NCI-H2081 (cell line): ENCODE measurements at places on chromosomes 11 and 22.
A peak's percentile ranks its signal among the peaks of the same experiment; 100 is the strongest.

DNA sequence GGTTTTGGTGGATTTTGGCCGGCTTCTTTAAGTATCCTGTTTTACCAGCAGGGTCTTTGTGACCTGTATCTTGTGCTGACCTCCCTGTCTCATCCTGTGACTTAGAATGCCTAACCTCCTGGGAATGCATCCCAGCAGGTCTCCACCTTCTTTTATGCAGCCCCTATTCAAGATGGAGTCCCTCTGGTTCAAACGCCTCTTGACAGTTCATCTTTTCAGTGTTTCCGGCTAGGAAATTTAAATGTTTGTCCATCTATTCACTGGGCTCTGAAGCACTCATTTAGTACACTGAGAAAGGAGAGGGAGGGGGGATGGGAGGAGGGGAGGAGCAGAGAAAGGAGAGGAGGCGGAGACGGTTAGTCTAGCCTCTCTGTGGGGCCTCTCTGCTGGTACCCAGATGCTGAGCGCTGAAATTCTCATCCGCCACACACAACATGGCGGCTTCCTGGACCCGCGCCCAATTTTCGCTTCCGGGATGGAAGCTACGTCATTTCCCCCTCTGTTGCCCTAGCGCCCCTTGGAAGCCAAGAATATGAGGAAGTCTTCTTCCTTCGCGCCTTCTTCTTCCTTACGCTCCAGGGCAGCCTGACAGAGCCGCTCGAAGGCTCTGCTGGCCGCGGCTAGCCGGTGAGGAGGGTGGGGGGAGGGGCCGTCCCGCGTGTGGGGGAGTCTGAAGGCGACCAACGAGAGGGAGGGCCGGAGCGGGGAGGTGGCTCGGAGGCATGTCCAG, 69.0 kb upstream of the SYT13 start:
- DNase-seq: peak; percentile 89

DNA sequence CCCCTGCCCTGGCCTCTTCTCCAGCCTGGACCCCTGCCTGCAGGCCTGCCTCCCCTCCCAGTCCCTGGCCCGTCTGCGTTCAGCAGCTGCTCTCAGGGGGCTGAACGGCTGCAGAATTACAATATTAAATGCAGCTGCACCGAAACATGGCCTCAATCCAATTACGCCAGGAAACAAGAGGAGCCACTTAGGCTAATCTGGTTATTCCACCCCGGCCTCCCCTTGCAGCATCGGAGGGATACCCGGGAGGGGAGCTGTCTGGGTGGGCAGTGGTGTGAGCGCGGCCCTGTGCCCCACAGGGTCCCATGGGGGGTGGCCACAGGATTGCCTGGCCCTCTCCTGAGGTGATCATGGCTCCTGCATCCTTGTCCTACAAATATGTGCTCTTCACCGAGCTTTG, 42.6 kb downstream of the FLRT1 start:
- DNase-seq: peak; percentile 65

GRCh38 chr11:127259102-127259501, 258.5 kb upstream of the KIRREL3 start:
- no peak for DNase-seq

GRCh38 chr22:17077255-17077654, 7.5 kb upstream of the IL17RA start:
- DNase-seq: no peak

DNA sequence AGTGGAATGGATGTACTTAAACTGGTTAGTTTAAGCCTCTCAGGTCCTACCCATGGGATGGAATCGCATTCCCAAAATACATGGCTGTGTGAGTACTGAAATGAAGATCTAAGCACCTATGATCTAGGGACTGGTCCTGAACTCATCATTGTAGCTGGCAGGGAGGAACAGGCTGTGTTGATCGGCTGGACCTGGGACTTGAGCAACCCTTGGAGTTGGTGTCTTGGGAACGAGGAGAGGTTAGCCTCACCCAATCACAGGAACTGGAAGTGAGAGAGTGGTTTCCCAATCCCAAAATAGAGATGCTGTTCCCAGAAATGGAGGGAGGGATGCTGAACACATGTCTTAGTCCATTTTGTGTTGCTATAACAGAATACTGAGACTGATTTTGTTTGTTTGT, 16.4 kb upstream of the ASCC2 start:
- DNase-seq: no peak

DNA sequence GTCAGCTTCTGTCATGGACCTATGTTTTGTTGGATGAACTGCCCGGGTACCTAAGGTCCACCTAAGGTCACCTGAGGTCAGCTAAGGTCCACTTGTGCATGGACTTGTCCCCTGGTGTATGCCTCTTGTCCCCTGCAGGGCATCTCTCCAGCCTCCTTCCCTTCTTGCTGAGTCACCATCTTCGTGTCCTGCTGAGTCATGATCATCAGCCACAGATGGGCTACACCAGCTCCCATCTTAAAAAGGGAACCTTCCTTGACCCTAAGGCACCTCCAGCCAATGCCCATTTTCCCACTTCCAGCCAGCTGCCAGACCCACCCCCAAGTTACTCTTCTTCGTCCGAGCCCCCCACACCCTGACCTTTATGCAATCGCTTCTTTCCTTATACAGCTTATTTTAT, 544.9 kb downstream of the TBC1D22A start:
- DNase-seq: no peak

GRCh38 chr11:43282607-43283440, 29.0 kb upstream of the API5 start:
- peak; percentile 34 for DNase-seq

DNA sequence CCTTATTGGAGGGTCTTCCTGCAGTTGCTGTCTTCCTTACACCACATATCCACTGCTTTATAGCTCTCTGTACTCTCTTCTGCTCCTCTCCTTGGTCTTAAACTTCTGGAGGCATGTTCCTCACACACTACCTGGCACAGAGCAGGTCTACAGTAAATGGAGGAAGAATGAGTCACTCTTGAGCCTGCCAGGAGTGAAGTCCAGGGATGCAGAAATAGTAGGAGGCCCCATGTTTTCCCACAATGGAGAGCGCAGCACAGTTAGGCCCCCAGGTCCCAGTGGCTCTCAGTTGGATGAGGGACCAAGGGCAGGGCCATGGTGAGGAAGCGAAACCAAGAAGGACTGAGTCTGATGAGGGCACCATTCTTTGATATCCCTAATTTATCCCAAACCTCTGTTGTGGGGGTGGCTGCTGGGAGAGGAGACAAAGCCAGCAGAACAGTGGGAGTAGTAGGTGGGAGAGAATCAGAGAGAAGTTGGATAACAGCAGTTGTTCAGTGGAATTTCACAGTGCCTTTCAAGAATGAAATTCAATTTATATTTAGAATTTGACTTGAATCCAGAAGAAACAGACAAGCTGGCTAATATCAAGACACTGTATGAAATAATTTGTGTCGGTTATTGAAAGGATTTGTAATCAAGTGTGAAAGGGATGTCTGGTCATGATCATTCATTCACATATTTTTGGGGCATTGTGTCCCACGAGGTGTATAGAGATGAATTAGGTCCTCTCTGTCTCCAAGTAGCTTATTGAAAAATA, 187.8 kb downstream of the HIPK3 start:
- no peak for DNase-seq

DNA sequence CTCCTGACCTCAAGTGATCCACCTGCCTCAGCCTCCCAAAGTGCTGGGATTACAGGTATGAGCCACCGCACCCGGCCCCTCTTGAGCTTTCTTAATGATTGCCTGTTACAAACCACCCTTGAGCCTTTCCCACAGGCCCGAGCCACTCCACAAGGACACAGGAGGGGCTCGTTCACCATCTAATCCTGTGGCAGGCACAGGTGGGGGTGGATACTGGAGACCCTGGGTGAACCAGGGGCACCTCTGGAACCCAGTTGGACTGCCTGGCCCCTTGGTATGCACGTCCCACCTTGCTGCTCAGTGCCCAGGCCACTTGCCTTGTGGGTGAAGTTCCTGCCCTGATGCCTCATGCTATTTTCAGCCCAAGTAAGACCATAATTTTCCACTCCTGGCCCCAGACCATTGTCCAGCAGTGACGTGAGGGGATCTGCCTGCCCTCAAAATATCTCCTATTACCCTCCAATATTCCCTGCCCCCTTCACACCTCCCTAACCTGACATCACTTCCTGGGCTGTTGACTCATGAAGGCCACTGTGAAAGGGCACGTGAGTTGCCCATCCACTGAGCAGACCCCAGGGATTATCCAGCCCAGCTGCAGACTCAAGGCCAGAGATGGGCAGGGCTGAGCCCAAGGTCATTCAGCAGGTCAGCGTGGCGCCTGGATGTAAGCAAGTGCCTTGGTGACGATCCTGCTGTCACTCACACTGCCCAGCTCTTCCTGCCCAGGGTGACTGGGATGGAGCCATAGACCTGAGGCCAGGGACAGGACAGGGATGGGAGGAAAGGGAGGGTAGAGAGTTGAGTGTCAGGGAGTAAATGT, 19.6 kb downstream of the P2RY2 start:
- no peak for DNase-seq

DNA sequence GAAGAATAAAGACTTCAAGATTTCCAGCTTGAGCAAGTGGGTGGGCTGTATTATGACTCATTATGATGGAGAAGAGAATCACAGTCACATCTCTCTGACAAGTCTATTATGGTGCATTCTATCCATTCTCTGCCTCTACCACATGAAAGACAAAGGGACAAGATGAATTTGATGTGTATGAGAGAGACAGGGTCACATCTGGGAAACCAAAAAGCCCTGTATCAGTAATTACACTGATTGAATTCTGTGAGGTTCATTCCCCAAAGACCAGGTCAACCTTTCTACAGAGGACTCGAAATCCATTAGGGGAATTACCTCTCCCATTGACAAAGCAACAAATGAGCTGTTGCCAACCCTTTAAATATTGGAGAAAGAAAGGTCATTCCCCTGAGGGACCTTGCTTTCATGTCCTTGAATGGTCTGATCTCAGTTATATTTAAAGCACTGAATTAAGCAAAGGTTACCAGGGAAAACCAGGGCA, 109.6 kb downstream of the USP35 start:
- no peak for DNase-seq

GRCh38 chr11:9756461-9756860, 92.6 kb downstream of the SWAP70 start:
- no peak for DNase-seq

DNA sequence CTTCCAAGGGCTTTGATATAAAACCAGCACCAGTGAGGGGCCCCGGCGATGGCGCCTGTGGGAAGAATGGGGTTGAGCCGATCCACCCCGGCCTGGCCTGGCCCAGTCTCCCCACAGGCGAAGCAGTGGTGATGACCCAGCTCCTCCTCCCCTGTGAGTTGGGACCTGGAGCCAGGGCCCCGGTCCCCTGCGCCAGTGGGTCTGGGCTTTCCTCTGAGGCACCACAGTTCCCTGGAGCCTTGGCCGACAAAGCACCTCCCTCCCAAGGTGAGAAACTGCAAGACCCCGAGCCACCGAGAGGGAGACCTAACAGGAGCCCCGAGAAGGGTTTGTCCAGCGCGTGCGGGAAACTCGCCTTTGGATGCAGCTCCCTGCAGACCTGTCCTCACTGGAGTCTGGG, 942.9 kb downstream of the BRD1 start:
- DNase-seq: no peak

- peak; percentile 89 for DNase-seq
Observed at GRCh38 chr11:60700689-60701468, 1.5 kb downstream of the MS4A8 start.

GRCh38 chr11:84719935-84720577, 907.1 kb downstream of the DLG2 start:
- DNase-seq: peak; percentile 16

GRCh38 chr22:48372390-48372789, 1455.3 kb downstream of the BRD1 start:
- DNase-seq: no peak

DNA sequence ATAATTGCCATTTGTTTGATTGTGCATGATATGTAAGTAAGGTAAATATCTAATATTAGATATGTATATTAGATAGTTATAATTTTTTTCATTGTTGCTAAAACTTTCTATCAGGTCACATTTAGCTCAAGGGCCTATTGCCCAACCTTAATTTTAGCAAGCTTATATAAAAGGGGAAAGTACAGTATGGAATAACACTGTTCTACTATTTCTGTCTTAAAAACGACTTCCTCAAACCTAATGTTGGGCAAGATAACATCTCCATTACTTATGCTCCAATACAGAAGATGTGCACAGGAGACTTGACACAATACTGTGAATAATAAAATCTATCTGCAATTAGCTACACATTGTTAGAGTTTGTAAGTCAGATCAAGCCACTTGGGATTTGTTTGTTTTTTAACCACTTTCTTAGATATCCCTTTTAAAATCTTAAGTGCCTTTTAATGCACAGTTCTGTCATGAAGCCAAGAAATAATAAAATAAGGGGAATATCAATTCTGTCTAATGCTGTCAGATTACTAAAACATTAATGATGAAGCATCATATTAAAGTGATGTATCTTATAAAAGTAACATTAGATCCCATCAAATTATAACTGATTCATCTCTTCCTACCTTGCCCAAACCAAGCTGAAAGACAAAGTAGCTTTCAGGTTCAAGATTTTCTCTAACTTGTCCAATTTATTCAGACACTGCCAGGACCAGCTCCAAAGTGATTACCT, 98.1 kb downstream of the SIK3 start:
- DNase-seq: no peak

DNA sequence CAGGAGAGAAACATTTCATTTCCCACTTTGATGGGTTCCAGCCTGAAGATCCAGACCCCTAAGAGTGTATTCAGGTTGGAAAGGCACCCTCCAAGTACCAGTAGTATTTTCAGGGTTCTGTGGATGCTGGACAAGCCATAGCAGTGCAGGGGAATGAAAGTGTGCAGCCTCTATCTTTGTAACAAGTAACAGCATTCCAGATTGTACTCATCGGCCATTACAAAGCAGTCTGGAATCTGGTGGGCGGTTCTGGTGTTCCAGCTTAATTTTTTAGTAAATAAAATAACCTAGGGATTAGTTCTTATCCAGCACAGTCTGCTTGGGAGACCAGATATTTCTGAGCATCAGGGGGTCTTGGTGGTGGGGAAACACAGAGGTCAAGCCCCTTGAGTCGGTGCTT, 22.6 kb downstream of the APLNR start:
- DNase-seq: no peak

DNA sequence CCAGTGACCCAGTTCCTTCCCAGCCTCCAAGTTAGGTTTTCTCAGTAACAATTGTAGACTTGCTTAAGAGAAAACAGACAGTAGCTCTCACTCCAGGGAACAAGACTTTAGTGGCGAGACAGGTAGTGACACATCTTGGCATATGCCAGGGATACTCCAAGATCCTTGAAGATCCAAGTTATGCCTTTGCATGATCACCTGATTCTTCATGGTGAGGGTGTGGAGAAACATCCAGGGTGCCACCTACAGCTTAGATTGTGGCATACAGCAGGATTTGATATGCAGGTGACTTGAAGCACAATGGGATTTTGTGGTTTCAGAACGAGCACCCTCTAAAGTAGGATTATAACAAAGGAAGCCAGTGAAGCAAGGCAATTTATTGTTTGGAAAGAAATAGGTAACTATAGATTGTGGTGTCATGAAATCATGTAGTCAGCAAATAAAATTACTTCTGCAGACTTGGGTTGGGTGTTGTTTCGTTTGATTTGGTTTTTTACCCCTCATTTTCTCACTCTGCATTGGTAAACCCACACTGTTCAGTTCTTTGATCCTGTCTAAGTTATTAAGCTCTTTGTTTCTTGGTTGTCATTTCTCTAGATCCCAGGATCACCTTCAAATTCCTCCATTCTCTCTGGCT, 9.2 kb downstream of the POU2AF3 start:
- peak; percentile 59 for DNase-seq

- no peak for DNase-seq
Observed at GRCh38 chr11:11946180-11946579, 62.2 kb downstream of the DKK3 start.
